ENCODE measurements at places on chromosomes 13 and 19. TPM values are rescaled to one million over a fixed set of nuclear protein-coding genes. Genes with fewer than 3 reads are reported as not detected.

The MAST1 gene
- 1.0 TPM for polyA plus RNA-seq

The FEM1A gene
- polyA plus RNA-seq, result 1.2 TPM

The TSHZ3 gene
- polyA plus RNA-seq, result 13.3 TPM

The PTGER1 gene
- polyA plus RNA-seq, result 9.1 TPM

The DENND1C gene
- 40.6 TPM for polyA plus RNA-seq

The TNNI3 gene
- polyA plus RNA-seq, result 5.4 TPM

The LGALS7B gene
- polyA plus RNA-seq, result 1.8 TPM

The RAB3A gene
- polyA plus RNA-seq, result 5.3 TPM

The ANGPTL4 gene
- 5.3 TPM for polyA plus RNA-seq

The RASGRP4 gene
- 0.82 TPM for polyA plus RNA-seq

The PLPPR3 gene
- polyA plus RNA-seq, result 12.1 TPM

The ERF gene
- 60.1 TPM for polyA plus RNA-seq

The SLC5A5 gene
- polyA plus RNA-seq, result not detected

The LYPD4 gene
- not detected for polyA plus RNA-seq

The SLC35E1 gene
- 38.1 TPM for polyA plus RNA-seq
